Naive thymus-derived CD4-positive, alpha-beta T cell (primary cell): ENCODE measurements at places on chromosomes 5 and 9. TPM values are rescaled to one million over a fixed set of nuclear protein-coding genes. Genes with fewer than 3 reads are reported as not detected.

DNA sequence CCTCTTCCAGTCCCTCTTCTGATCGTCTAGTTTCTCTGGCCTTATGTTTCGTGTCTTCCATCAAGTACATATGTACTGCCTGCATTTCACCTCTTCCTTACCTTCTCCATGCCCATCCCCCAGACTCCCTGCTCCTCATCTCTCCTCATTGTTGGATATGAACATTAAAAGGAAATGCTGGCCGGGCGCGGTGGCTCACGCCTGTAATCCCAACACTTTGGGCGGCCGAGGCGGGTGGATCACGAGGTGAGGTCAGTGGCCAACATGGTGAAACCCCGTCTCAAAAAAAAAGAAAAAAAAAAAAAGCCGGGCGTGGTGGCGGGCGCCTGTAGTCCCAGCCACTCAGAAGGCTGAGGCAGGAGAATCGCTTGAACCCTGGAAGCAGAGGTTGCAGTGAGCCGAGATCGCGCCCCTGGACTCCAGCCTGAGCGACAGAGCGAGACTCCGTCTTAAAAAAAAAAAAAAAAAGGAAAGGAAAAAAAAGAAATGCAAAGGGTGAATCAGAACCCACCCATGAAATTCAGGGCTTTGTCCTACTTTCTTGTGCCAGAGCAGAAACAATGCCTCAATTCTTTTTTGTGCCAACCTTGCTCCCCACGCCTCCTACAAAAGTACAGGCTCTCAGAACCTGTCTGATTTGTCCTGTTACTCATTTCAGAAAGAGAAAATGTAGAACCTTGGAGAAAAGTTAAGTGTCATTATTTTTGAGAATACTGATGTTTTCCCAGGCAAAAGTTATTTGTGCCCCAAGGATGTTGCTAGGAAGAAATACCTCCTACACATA, 1.5 kb upstream of the ZFR start:
- H3K36me3 ChIP-seq, result no peaks in the 10 kb centered on the region
- no peak for DNase-seq
- no peak overlapping the region for H3K4me3 ChIP-seq
- no peak overlapping the region for H3K27ac ChIP-seq

DNA sequence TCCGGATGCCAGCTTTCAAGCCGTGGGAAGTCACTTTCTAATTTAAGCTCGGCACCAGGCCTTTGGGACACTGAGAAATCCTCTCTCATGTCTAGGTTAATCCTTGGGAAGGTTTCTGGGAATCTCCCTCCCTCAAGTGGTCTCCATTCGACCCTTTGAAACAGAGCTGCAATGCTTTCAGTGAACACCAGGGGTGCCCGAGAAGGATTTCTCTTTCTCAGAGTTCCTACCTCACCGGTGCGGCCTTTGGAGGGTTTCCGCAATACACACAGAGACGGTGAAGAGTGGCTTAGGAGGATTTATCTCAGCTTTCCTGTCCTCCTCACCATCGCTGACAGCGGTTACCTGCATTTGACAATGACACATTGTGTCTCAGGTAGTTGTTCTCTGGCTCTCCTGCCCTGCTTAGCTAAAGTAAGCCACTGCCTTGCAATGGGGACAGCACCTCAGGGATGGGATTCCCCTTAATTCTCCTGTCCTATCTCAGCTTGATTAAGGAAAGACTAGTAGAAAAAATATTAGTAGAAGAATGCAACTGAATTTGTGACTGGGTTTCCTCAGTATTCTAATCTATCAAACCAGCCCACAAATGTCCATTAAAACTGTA, 180.6 kb downstream of the GABRG2 start:
- no peak for DNase-seq
- no peaks in the 10 kb centered on the region for H3K36me3 ChIP-seq
- no peaks in the 10 kb centered on the region for H3K27me3 ChIP-seq
- no peak overlapping the region for H3K27ac ChIP-seq
- no peak overlapping the region for H3K4me3 ChIP-seq

DNA sequence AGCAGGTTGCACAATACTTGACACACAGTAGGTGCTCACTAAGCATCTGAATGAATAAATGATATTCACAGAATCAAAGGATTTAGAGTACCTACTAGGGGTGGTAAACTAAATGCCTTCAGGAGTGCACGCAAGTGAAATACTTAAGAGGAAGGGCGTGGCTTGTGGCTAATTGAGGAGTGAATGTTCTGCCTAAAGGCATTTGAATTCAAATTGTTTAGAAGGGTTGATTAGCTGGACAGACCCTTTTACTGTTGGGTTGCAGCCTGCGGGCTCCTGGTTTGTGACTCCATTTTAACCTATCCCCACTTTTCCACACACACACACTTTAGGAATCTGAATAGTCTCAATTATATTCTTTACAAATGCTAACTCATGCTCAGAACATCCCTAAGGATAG, 63.1 kb downstream of the PPP2R2B start:
- H3K27me3 ChIP-seq, result no peaks in the 10 kb centered on the region
- no peak overlapping the region for H3K27ac ChIP-seq
- H3K4me3 ChIP-seq, result no peak overlapping the region
- no peaks in the 10 kb centered on the region for H3K36me3 ChIP-seq
- H3K4me1 ChIP-seq, result no peaks in the 10 kb centered on the region
- DNase-seq, result no peak

DNA sequence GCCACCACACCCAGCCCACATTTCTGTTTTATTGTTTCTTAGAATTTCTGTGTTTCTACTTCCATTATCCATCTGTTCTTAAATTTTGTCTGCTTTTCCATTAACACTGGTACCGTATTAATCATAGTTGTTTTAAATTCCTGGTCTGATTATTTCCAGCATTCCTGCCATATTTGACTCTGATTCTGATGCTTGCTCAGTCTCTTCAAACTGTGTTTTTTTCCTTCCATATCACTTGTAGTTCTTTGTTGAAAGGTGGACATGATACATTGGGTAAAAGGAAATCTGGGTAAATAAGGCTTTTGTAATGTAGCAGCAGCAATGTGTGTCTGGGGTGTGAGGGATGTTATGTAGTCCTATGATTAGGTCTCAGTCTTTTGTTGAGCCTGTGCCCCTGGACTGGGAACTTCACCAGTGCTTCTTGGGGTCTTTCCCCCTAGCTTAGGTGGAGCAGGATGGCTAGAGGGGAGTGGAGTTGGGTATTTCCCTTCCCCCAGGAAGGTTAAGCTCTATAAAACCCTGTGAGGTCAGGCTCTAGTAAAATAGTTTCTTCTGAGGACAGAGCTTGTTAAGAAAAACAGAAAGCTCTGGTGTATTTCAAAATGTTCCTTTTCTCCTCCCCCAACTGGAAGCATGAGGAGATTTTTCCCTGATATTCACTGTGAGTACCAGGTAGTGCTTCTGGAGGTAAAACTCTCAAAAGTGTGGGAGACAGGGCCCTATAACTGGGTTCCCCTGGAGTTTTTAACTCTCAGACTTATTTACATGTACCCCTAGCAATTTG, 10.1 kb upstream of the TMOD1 start:
- no peaks in the 10 kb centered on the region for H3K36me3 ChIP-seq
- H3K27ac ChIP-seq, result no peak overlapping the region
- H3K4me3 ChIP-seq, result no peak overlapping the region
- no peak for DNase-seq
- H3K27me3 ChIP-seq, result no peaks in the 10 kb centered on the region
- H3K4me1 ChIP-seq, result no peaks in the 10 kb centered on the region

GRCh38 chr5:148208226-148208625, 5.4 kb downstream of the SPINK6 start:
- H3K27me3 ChIP-seq, result no peaks in the 10 kb centered on the region
- no peaks in the 10 kb centered on the region for H3K36me3 ChIP-seq
- DNase-seq, result no peak
- no peak overlapping the region for H3K4me3 ChIP-seq

Gene PCDHGA7
- polyA plus RNA-seq, result not detected

Gene ADGRD2
- not detected for polyA plus RNA-seq
